Muscle of leg (tissue), 16 donors: ENCODE measurements at places on chromosomes 12 and 14.

DNA sequence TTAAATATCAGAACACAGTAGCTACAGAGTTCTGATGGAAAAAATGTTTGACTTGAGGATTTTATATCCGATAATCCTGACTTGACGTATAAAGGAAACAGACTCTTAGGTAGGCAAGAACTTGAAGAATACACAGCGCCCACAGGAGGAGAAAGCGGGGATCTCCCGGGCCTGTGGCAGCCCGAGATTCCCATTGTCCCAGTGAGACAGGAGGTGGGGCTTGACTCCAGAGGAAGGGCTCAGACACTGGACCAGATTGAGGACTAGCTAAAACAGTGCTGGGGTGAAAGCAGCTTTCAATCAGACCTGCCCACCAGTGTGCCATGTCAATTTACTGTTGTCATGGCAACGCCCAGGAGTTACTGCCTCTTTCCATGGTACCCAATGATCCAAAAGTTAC is 51.1 kb upstream of the C14orf180 start:
- DNase-seq: no peak

DNA sequence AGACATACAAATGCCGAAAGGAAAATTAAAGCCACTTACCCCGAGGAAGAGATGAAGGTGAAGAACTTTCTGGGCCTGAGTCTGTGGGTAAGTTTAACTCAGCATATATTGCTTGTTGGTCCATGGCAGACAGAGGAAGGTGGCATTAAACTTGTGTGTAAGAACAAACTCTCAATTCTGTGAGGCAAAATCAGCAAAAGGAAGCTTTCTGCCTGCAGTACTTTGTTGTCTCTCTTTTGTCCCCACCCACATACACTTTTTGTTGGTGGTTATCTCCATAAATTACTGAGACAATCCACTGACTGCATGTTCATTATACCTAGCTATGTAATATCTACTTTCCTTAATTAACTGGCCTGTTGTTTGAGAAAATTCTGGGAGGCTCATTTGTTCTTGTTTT is at the start of gene KLRB1:
Gene KLRB1 (minus strand): TSS at position 201 of the 400 bp plus-strand sequence. CDS start 77 bp downstream, at position 124.
- DNase-seq: no peak

GRCh38 chr14:93286212-93286890 is 46.5 kb downstream of the BTBD7 start:
- DNase-seq: no peak

DNA sequence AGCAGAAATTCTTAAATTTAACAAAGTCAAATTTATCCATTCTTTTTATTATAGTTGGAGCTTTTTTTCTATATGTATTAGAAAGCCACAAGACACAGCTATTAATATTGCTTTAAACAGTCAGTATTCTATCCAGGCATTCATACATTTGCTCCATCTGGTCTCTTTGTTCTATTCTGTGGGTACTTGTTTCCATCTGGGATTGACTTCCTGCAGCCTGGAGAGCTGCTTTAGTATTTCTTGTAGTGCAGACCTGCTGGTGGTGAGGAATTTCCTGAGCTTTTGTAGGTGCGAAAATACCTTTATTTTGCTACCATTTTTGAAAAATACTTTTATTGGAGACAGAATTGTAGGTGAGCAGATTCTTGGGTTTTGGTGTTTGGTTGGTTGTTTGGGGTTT is 29.0 kb downstream of the CCDC60 start:
- no peak for DNase-seq

GRCh38 chr12:107096571-107096970 is 3.2 kb upstream of the CRY1 start:
- no peak for DNase-seq

- no peak for DNase-seq
Observed at GRCh38 chr12:62106547-62107185, 153.5 kb upstream of the USP15 start.

DNA sequence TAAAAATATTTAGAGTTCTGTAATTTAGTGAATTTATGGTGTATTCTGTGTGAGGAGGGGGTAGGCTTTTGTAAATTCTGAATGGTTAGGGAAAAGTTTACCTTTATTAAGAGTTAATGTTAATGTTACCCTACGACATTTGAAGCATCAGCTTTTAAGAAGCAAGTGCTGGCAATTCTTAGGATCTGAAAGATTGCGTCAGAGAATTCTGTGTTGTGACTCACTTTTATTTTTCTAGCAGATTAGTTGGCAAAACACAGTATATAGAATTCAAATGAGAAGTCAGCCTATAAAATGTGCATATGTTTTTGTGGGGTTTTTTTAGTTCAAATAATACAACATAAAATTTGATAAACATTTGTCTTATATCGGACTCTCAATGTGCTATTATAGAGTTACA is 97.6 kb downstream of the RAD52 start:
- peak; percentile 50 for DNase-seq
